ENCODE measurements at places on chromosomes 11 and 22.

DNA sequence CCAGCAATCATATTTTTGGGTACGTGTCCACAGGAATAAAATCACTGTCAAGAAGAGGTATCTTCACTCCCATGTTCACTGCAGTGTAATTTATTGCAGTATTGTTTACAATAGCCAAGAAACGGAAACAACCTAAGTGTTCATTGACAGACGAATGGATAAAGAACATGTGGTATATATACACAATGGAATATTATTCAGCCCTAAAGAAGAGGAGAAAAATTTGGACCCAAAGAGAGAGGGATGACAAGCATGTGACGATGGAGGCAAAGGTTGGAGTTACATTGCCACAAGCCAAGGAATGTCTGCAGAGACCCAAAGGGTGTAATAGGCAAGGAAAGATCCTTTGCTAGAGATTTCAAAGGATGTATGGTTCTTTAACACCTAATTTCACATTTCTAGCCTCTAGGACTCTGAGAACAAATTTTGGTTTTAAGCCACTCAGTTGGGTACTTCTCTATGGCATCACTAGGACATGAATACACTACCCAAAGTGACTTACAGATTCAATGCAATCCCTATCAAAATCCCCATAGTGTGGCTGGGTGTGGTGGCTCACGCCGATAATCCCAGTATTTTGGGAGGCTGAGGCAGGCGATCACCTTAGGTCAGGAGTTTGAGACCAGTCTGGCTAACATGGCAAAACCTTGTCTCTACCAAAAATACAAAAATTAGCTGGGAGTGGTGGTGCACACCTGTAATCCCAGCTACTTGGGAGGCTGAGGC is 31.1 kb upstream of the TOP3B start:
- no peak for DNase-seq

GRCh38 chr11:30717641-30718040 is 131.5 kb upstream of the MPPED2 start:
- no peak for DNase-seq

- no peak for DNase-seq
These were observed 8.0 kb downstream of the MMP7 start for GRCh38 chr11:102522312-102523188.

DNA sequence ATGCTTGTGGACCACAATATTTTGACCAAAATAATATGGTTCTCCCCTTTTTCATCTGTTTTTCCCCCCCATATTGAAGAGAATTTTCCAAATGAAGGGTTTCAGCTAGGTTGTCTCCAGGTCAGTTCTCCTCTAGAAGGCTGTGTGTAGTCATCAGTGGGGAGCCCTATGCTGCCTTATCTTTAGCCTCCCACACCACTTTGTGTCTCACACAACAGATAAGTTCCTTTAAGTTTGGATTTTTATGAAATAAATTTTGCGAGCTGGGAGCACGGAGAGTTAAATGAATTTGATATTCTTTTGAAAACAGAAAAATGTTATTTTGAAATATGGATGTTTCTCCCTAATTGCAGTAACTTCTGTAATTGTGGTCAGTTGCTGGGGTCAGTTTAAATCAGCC is 28.9 kb downstream of the PAX6 start:
- no peak for DNase-seq

DNA sequence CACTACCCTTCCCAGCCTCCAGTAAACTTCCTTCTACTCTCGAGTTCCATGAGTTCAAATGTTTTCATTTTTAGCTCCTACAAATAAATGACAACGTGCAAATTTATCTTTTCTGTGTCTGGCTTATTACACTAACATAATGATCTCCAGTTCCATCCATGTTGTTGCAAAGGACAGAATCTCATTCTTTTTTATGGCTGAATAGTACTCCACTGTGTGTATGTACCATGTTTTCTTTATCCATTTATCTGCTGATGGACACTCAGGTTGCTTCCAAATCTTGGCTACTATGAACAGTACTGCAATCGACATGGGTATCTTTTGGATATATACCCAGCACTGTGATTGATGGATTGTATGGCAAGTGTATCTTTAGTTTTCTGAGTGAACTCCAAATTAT is 34.5 kb downstream of the FCHSD2 start:
- no peak for DNase-seq
